ENCODE measurements at places on chromosomes 2 and 18. TPM values are rescaled to one million over a fixed set of nuclear protein-coding genes. Genes with fewer than 3 reads are reported as not detected.

MLPH gene
- total RNA-seq, result 64.3 TPM

DNA sequence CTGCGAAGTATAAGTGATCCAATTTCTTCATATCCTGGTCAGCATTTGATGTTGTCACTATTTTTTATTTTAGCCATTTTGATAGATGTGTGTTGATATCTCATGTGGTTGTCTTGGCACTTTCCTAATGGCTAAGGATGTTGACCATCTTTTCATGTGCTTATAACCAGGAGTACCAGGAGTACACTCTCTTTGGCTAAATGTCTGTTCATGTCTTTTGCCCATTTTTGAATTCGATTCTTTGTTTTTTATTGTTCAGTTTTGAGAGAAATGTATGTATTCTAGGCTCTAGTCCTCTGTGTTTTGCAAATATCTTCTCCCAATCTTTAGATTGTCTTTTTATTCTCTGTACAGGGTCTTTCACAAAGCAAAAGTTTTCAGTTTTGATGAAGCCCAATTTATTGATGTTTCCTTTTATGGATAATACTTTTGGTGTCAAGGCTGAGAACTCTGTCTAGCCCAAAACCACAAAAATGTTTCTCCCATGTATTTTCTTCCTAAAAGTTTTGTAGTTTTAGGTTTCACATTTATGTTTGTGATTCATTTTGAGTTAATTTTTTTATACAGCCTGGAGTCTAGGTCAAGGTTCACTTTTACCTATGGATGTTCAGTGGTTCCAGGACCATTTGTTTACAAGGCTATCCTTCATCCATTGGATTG, 65.4 kb downstream of the SDC1 start:
- no peak for DNase-seq

DNA sequence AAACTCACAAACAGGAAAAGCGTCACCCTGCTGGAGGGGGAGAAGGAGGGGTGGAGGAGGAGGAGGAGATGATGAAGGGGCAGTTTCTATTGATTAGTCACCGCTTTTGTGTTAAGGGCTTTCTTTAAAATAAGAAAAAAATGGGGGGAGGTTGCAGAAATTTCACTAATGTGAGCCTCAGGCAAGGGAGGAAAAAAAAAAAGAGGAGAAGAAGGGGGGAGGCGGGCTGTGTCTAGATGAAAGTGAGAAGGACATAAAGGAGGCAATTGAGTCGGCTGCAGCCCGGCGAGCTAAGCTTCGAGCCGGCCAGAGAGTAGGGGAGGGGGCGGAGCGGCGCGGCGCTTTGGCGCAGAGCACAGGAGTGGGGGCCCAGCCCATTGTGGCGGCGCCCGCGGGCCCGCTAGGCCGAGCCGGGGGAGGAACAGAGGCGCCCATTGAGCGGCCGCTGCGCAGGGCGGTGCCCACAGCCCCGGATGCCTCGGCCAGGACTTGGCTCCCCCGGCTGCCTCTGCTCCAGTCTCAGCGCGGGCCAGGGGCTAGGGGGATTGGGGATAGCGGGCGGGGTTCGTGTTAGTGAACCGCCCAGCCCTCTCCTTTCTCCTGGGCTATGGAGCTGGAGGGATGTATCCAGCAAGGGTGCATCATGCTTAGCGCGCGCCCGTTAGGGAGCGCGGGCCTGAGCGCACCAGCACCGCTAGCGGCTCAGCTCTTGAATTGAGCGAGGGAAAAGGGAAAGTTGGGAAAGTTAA, 7.9 kb downstream of the PAX3 start:
- DNase-seq, result no peak

- DNase-seq, result no peak
These were observed 363.3 kb downstream of the MBD2 start for GRCh38 chr18:53861185-53861584.

MEP1B gene
- total RNA-seq, result not detected

DNA sequence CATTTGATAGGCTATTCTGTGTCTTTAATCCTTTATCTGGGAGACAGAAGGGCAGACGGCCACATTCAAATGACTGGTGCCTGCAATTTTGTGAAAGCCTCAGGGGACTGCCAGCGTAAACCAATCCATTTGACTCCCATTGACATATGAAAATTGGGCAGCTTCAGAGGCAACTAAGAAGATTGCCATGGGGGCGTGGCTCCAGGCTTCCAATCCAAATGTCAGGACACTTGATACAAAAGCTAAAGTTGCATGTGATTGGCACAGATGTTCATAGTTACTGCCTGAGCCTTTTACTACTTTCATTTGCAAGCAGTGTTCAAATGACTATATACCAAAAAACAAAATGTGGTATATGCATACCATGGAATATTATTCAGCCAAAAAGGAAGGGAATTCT, 42.0 kb downstream of the SPC25 start:
- DNase-seq, result no peak

SERPINB11 gene
- not detected for total RNA-seq

- no peak for DNase-seq
These were observed 1.8 kb downstream of the GNLY start for GRCh38 chr2:85695691-85696668.

GRCh38 chr2:199431746-199432213, 26.0 kb downstream of the SATB2 start:
- DNase-seq, result no peak

GRCh38 chr2:203594541-203594940, 59.4 kb upstream of the RAPH1 start:
- DNase-seq, result no peak

GRCh38 chr2:121710470-121711170, 26.1 kb downstream of the NIFK start:
- DNase-seq, result no peak

- DNase-seq, result peak; percentile 42
These were observed 111.4 kb downstream of the NFATC1 start for GRCh38 chr18:79507076-79507545.

DNA sequence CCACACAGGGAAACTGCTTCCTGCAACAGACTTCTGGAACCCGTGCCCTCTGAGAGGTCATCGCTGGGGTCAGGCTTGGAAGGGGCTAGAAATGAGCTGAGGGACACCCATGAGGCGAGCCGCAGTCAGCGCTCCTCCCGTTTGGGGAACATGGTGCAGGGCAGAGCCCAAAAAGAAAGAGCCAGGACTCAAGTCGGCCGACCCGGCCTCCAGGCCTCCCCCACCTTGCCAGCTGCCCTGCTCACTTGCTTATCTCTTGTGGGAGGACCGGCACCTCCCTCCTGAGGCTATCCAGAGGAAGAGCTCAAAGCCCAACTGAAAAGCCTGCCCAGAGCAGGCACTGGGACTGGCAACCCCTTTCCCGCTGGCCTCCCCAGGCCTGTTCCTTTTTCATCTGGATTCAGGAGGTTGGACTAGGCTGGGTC, 43.6 kb downstream of the SCTR start:
- DNase-seq, result peak; percentile 64

DNA sequence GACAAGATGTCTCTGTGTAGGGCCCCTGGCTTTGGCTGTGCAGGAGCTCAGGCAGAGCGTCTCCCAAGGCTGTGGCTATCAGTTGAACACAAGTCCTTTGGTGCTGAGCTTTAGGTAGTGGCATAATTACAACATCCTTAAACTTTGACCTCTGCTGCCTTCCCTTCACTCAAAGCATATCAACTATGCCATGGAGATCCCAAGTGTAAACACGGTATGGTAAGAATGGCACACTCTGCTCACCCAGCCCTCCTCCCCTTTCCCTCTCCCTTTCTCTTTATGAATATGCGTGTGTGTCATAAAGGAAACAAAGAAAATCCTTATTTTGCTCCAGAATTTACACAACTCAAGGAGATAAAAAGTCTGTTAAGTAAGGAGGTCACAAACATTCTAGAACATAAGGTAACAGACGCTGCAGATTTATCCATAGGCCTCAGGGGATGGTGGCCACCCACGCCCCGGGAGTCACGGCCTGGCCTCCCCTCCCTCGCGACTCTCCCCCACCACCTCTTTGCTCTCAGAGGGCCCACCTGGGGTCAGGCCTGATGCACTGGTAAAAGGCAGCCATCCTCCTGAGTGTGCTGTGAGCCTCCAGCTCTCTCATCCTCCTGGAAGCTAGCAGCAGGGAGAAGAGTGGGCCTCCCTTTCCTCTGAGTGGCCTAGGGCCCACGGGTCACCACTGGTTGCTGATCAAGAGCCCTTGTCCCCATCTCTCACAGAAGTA, 67.3 kb downstream of the CRACDL start:
- DNase-seq, result no peak

Data from body of pancreas (tissue), 4 donors.